ENCODE measurements at places on chromosomes 5 and 9.

- no peak for DNase-seq
Observed at GRCh38 chr5:1820926-1821325, 19.7 kb downstream of the NDUFS6 start.

GRCh38 chr5:76192837-76193236 is 109.7 kb downstream of the SV2C start:
- DNase-seq, result no peak

DNA sequence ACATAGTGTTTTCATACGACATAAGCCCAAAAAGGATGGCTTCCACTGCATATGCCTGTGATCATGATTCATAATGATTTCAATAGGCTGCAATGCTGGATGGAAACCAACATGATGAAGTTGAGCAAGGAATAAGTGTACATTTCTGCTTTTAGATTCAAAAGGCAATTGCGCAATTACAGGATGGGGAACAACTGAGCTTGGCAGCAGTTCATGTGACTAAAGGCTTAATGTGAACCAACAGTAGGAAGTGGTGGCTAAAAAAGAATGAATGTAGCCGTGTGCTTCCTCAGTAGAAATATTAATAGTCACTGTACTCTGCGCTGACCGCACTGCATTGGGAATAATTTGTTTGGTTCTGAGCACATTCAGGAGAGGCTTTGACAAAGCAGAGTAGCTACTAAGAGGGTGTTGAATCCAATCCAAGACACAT is 51.2 kb downstream of the SLC1A3 start:
- DNase-seq, result no peak

DNA sequence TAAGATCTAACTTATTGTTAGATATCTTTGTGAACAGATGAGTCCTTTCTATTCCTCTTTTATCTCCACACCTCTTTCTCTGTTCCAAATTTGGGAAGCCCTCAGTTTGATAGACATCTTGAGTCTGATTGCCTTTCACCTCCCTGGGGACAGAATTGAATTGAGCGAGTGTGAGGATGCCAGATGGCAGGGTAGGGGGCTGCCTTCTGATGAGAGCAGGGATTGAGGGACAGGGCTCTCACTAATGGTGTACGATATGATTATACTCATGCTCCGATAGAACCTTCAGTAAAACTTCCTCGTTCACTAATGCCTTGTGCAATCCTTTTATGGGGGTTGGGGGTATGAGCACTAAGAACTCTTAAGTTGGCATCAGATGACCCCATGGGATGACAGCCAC is 172.1 kb upstream of the DAP start:
- DNase-seq, result no peak

DNA sequence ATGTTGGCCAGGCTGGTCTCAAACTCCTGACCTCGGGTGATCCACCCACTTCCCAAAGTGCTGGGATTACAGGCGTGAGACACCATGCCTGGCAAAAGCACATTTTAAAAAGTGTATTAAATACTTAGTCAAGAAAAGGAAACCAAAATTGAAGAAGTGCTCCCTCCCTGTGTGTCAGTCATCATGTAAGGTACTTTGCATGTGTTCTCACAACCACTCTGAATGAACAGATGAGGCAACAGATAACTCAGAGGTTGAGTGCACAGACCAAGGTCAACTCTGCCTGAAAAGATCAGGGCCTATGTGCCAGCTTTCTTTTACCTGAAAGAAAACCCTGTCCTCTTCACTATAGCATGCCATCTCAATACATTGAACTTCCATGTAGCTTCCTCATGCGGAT is 289.7 kb downstream of the MRPS30 start:
- DNase-seq, result no peak

DNA sequence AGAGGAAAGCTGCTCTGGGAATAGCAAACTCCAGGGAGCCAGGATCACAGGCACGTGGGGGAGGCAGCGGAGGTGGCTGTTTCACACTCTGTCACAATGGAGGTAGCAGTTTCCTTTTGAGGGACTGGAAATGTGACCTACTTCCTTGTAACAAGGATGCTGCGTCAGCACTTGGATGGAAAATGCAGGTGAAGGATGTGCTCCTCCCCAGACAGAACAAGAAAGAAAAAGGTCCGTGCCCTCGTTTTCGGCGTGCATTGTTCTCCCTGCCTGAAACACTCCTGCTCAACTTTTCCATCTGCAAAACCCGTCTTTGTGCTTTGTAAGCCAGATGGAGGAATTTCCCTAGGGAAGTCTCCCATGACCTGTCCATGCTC is 55.1 kb upstream of the SH3PXD2B start:
- DNase-seq, result no peak

GRCh38 chr9:99973455-99973854 is 67.0 kb downstream of the STX17 start:
- DNase-seq, result no peak

GRCh38 chr5:73863876-73864275 is 237.9 kb downstream of the ARHGEF28 start:
- DNase-seq, result no peak

GRCh38 chr5:78649211-78649695 is 681 bp upstream of the LHFPL2 start:
- no peak for DNase-seq

GRCh38 chr5:169158764-169159163 is 142.2 kb downstream of the SLIT3 start:
- no peak for DNase-seq

DNA sequence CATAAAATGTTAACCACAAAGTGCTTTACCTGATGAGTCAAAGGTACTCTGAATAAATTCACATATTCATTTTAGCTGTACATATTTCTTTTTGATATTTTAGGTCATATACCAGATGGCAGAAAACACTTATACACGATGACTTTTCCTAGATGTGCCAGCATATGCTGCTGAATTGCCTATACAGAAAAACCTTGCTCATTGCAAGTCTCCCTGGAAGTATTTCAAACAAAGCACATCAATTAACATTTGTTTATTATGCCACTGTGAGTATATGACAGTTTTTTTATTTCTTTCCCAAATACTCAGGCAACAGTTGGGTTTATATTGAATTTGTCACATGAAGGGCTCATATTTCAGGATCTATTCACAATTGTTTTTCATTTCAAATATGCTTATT is 180.8 kb downstream of the TMEM232 start:
- no peak for DNase-seq

DNA sequence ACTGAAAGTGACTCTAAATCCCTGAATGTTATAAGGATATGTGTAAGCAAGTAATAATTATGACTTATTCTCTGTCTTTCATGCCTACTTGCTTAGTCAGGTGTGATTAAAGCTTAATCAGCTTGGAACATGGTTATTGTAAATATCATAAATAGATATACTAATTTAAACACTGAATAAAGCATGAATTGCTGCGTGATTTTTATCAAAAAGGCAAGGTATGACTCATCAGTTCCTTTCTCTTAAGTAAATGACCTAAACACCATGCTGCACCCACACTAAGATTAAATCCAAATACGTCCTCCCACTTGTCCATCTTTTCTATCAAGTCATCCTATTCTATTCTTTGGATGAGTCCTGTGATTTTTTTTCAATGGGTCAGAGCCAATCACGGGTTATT is 124.6 kb upstream of the MTAP start:
- no peak for DNase-seq

GRCh38 chr9:7860335-7860709 is 60.7 kb upstream of the DMAC1 start:
- DNase-seq, result no peak

DNA sequence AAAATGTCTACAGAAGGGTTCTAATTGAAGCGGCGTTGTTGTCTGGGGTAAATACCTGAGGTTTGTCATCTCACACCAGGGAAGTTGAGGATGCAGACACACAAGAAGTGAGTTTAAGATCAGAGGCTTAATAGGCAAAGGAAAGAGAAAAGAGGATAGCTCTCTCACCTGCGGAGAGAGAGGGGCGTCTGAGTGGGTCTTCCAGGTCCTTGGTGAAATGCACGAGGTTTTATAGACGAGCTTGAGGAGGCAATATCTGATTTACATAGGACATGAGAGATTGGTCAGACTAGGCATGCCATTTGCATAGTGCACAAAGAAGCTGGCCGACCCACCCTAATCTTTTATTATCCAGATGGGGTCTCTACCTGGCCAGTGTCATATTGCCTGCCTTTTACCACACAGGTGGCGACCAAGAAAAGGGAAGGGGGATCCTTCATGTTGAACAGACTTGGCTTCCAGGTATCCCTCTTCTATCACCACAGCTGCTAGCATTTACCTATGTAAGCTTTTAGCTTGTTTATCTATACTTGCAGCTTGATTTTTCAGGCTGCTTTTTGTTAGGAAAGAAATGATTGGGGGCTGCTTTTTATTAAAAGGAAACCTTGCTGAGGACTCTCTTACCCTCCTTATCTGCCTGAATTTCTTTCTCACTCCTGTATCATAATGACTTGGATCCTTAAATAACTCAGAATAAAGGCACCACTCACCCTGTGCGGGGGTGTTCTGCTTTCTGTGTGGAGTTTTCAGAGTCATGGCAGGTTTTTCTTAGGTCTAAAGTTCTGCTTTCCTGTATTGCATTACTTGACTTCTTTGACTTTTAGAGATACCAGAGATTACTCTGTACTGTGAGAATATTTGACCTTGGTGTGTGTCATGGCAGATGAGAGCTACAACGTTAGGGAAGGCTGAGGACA is 9.4 kb upstream of the GLT6D1 start:
- no peak for DNase-seq

DNA sequence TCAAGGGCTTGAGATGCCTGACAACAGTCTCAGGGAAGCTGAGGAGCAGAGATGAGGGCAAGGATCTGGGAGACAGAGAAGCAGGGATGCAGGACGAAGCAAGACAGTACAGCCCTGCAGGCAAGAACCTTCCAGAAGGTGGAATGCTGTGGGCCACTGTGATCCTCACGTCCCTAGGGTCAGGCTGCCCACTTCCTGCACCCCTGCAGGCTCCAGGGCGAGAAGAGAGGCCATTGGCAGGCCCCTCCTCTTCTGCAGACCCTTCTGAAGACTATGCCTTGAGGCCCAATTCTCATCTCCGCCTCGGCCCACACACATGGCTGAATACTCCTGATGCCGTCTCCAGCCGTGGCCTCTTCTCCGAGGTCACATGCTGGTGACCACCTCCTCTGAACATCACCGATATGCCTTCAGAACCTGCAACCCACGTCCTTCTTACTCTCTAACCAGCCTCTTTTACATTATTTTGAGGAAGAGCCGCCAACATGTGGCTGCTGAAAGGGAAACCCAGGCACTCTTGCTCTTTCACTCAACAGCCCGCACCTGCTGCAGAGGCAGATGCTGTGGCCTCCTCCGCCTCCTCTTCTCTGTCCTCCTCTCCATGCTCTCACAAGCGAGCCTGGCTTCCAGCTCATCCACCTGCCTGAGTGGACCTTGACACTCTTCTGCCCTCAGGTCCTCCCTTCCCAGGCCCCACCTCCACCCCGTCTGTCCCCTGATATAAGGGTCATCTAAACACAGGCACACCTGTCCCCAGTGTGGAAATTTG is 181.5 kb downstream of the IRX2 start:
- DNase-seq, result no peak

- no peak for DNase-seq
Observed at GRCh38 chr5:179343719-179344430, 1.4 kb downstream of the ADAMTS2 start.
